ENCODE measurements at places on chromosomes 7 and 10. TPM values are rescaled to one million over a fixed set of nuclear protein-coding genes. Genes with fewer than 3 reads are reported as not detected.

DNA sequence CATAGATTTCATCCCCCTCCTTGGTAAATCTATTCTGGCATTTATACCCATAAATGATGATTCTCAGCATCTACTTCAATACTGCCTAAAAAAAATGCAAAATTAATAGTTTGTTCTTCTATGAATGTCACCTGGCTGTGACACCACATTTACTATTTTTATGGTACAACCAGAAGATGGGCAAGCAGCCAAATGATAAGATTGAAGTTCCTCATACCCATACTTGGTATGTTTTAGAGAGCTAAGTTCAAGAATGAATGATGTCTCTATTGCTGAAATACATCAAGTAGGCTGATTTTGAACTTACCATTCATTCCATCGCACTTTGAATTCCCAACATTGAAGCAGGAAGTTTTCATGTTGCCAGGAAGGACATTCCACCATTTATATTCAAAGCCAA lies 134.2 kb downstream of the ELAPOR2 start:
- DNase-seq = no peak

GRCh38 chr10:131249238-131249954 lies 62.1 kb downstream of the TCERG1L start:
- no peak for DNase-seq

DNA sequence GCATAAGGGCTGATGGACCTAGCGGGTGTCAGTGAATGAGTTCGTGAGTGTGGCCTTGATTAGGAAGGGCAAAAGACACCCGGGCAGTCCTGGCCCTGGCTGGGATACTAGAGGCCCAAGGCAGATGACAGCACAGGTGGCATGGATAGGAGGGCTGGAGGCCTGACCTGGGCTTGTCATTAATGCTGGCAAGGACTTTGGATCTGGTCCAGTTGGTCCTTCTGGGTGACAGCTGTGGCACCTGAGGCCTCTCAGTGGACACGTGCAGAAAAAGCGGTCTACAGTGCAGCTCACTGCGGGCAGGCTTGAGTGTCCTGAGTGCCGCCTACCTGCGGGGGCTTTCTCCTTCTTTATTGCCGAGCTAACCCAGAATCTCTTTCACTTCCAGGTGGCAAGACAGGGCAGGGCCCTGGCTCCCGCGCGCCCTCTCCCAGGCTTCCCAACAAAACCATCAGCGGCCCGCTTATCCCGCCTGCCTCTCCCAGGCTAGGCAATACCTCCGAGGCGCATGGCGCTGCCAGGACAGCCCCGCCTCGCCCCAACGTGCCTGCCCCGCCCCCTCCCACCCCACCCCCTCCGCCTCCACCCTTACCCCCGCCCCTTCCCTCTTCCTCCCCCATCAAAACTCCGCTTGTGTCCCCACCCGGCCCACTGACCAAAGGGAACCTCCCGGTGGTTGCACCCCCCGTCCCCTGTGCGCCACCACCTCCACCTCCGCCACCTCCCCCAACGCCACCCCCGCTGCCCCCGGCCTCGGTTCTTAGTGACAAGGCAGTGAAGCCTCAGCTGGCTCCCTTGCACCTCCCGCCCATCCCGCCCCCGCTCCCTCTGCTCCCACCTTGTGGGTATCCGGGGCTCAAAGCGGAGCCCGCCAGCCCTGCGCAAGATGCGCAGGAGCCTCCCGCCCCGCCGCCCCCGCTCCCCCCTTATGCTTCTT lies 77.4 kb downstream of the WIPF3 start:
- no peak for DNase-seq

Gene OTUD1
- polyA plus RNA-seq = 16.3 TPM

GRCh38 chr7:143487566-143487965 lies 9.9 kb downstream of the TAS2R41 start:
- no peak for DNase-seq

GRCh38 chr10:1162481-1163203 lies 106.5 kb downstream of the WDR37 start:
- DNase-seq = no peak

All from ovary (tissue), 10 donors.